ENCODE measurements at places on chromosomes 3 and 15. TPM values are rescaled to one million over a fixed set of nuclear protein-coding genes. Genes with fewer than 3 reads are reported as not detected.

GRCh38 chr3:65953301-65953812 is 85.4 kb downstream of the MAGI1 start:
- no peak overlapping the region for H3K4me3 ChIP-seq
- peaks cover 7% of the 10 kb centered on the region for H3K27me3 ChIP-seq
- no peak for DNase-seq
- H3K36me3 ChIP-seq, result no peaks in the 10 kb centered on the region

GRCh38 chr3:183515968-183516851 is 39.3 kb downstream of the KLHL6 start:
- H3K4me1 ChIP-seq, result peaks cover 66% of the 10 kb centered on the region
- H3K36me3 ChIP-seq, result peaks cover 45% of the 10 kb centered on the region
- no peaks in the 10 kb centered on the region for H3K27me3 ChIP-seq
- peak overlapping the region; percentile 84 for H3K27ac ChIP-seq
- H3K4me3 ChIP-seq, result no peak overlapping the region

- H3K27me3 ChIP-seq, result no peaks in the 10 kb centered on the region
- peaks cover 57% of the 10 kb centered on the region for H3K4me1 ChIP-seq
- DNase-seq, result no peak
Measured at GRCh38 chr3:143827425-143827824, 20.8 kb downstream of the SLC9A9 start.

C3orf80 gene
- 0.15 TPM for total RNA-seq

All from activated CD4-positive, alpha-beta memory T cell treated with anti-CD3 and anti-CD28 coated beads, Interleukin-2, amount 10 ng/mL, durations not matched to agents 7 days and 5 days (primary cell).